Cortex of kidney (tissue), 1 donor: ENCODE measurements at places on chromosomes 12 and 14.

- no peak for DNase-seq
These were observed at the start of gene GNG2 for GRCh38 chr14:51860164-51860824. TSS of gene GNG2 (plus strand) at chr14:51860612. CDS start at chr14:51950679, 90,067 bp downstream.

DNA sequence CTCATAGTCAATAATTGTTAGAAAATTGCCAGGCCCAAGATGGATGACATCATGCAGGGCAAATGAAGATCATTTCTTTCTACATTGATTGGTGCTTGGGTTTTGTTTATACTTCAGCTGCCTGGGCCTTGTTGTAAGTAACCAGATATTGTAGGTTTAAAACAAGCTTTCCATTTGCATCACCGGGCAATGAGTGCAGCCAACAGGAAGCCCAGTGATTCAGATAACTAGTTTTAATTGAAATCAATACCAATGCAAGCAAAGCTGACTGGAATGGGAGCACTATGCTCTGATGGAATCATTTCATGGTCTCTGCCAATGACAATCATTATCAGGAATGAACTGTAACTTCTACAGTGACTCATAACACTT is 279.3 kb downstream of the DUSP6 start:
- DNase-seq, result no peak

GRCh38 chr12:47507221-47507620 is 198.6 kb downstream of the RPAP3 start:
- no peak for DNase-seq

DNA sequence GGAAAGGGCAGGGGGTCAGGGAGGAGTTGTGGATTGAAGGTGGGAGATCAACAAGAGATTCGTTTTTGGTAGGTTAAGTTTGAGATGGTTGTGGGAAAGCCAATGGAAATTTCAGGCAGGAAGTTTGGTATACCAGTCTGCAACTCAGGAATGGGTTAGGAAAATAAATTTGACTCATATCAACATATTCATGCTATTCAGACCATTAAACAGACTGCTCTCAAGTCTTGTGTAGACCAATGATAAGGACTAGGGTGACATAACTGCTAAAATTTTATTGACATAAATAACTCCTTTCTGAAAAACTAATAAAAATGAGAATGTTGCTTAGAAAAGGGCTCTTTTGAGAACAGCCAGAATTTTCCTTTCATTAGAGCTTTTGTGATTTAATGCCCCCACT is 60.0 kb downstream of the PLEKHA5 start:
- DNase-seq, result no peak

- DNase-seq, result no peak
These were observed 273.7 kb downstream of the DAD1 start for GRCh38 chr14:22315336-22315735.

DNA sequence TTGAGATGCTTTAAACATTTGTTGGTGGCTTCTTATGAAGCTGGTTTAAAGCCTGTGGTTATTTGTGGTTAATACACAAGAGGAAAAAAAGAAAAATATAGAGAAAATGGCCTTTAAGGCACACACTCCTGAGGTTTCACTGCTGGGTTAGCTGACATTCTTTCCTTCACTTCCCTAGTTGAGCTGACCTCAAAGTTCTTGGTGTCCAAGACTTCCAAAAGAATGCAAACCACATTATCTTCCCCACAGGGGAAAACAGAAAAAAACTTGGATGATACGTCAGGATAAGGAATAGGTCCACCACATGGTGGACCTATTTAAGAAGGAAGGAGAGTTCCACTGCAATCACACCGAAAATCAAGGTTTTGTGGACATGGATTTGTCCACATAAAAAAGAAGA is 94.3 kb downstream of the SLC25A21 start:
- no peak for DNase-seq
